CD8-positive, alpha-beta T cell (primary cell): ENCODE measurements at places on chromosomes 6 and 20. TPM values are rescaled to one million over a fixed set of nuclear protein-coding genes. Genes with fewer than 3 reads are reported as not detected.

DNA sequence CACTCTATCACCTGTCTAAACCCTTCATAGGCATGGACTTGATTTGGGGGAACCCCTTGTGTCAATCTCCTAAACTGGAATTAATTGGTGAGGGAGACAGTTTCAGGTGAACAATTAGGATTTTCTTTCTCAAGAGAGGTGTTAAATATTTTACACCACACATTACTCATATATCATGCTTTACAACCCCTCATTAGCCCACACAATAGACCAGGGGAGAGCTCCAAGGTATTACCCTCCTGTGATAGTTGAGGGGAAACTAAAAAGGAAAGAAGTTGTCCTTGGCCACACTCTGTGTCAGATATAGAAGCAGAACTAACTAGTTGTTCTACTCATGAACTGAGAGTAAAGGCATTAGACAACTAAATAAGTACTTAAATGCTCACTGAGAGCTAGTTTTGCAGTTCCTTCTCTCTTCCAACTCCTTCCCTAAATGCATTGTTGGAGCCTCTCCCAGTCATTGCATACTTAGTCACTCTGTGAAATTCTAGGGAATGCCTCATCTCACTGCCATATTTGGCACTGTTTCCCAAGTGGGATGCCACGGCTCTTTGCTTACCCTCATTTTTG lies 183.7 kb upstream of the CEP162 start:
- no peak for DNase-seq

DNA sequence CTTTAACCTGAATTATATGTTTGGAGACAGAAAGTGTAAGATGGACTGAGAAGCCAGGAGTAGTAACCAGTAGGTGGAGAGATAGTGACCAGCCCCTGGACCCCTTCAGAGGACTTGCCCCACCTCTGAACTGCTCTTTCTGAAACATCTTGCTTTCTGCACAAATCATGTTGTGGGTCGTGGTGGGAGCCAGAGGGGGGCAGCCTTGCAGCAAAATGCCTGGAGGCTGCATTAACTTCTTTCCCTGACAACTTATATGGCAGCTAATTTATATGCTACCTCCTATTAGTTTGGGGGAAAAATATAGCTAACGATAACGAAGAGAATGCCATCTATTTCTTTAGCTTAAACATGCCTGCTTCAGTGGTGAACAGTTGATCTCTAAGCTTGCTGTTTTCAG lies 859.8 kb downstream of the MAFB start:
- DNase-seq, result no peak

DNA sequence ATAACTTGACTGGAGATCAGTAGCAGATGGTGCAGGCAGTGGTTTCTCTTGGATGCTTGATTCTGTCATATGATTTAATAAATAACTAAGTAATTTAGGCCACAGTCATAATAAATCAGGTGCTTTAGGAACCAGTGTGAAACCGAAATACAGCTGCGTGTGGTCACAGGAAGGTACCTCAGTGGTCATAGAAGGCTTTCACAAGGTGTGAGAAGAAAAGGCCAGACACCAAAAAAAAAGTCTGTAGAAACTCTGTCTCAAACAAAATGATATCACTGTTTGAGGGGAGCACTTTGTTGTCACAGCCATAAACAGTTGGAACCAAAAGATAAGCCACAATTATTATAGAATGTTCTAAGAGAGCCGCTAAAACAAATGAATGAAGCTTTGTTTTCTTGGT lies 56.5 kb downstream of the ARMC2 start:
- no peak for DNase-seq

GRCh38 chr6:108781419-108782100 lies 66.7 kb upstream of the ARMC2 start:
- peak; percentile 15 for DNase-seq

GRCh38 chr20:48019496-48019895 lies 234.2 kb upstream of the SULF2 start:
- no peak for DNase-seq

- no peak for DNase-seq
Measured at GRCh38 chr6:88290411-88290810, 124.3 kb upstream of the CNR1 start.

The TCF21 gene
- not detected for total RNA-seq

GRCh38 chr20:7926767-7927166 lies 13.5 kb downstream of the HAO1 start:
- no peak for DNase-seq

DNA sequence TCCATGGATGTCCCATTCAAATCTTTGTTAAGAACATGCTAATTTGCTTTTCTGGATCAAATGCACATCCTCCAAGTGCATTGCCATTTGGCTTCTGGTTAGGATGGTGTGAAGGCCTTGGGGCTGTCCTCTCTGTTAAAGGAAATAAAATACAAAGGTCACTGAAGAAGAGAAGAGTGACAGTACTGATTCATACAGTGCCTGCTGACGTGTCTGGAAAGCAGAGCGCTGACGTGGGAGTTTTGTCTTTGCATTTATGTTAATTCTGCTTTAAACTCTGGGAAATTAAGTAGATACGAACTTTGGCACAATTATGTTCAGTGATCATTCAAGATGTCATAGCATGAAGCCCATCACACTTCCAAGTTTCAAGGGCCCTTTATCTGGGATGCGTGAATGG lies 33.2 kb downstream of the SYNDIG1 start:
- DNase-seq, result no peak

The HDAC2 gene
- 34.6 TPM for total RNA-seq

DNA sequence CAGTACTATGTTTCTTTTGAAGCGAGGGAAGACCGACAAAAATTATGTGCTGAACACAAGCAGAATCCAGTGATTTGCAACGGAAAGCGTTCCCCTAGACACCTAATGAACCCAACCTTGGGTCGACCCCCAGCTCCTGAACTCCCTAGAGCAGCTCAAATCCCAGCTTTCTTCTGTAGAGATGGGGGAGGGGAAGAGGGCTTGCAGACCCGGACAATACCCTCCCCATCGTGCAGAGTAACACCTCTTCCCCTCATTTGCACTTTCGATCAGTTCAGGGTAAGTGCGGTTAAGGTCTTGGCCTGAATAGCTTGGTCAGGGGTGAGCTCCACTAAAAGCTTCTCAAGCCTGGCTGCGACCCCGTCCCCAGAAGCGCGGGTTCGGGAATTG lies 404 bp downstream of the CEP162 start:
- no peak for DNase-seq

The RFX6 gene
- total RNA-seq, result not detected

The OSTM1 gene
- total RNA-seq, result 20.0 TPM

The ZNF165 gene
- 4.9 TPM for total RNA-seq

The CAGE1 gene
- 0.33 TPM for total RNA-seq

The CGA gene
- total RNA-seq, result not detected

DNA sequence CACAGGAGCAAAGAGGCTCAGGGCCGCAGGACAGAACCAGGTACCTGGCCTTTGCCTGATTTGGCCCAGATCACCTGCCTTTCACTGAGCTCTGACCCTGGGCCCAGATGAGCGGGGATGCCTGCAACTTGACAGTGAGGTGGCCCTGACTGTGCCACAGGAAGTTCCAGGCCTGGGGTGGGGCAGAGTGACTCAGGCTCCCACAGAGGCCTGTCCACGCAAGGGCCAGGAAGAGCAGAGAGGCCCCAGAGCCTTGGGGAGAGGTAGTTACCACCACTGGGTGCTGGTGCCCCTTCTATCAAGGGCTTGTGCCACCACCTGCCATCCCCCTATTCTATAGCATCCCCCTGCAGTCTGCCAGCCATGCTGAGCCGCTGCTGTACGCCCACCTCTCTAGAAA lies 4.1 kb upstream of the NOL4L start:
- no peak for DNase-seq

DNA sequence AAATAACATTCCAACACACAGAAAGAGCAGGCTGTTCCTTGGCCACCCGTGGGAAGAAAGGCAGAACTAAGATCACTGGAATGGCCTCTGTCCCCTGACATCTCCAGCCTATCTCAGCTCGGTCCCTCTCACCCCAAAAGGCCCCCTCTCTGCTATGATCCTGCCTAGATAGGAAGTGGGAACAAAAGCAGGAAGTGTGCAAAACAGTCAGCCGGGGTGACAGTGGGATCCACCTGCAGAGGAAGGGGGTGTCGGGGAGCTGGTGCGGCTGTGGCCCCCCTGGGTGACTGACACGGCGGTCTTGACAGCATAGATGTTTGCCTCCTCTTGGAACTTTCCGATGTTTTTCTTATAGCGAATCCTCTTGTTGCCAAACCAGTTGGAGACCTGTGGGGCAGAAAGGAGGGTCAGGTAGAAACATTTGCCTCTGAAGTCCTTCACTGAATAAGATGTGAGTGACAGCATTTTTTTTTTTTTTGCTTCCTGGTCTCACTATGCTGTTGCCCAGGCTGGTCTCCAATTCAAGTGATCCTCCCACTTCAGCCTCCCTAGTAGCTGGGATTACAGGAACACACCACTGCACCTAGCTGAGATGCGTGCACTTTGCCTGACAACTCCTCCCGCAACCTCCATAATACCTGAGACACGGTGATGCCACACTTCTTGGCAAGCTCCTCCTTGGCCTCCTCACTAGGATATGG lies 2.8 kb downstream of the PBX2 start:
- DNase-seq, result no peak

GRCh38 chr6:114471450-114471849 lies 128.6 kb upstream of the HS3ST5 start:
- DNase-seq, result no peak

DNA sequence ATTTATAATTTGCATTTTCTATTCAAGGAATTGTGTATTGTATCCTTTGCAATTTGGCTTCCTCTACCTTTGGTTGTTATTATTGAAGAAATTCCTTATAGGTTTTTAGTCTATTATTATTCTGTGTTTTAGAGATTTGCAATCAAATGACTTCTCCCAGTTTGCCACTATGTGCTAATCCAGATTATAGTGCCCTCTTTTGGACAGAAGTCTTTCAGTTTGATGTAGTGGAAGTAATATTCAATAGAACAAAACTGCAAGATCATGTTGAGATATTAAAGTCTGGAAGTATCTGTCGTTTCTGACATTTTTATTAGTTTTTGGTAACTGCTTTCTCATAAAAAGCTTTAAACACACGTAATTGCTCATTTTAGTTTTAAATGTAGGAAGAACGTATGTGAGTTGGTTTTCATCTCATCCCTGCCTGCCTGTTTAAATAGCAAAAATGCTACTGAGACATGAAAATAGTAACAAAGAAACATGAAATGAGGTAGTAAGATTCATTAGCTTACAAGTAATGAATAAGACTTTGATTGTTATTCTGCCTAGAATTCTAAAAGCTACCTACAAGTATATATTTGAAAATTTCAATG lies 72.8 kb downstream of the RTN4IP1 start:
- DNase-seq, result no peak

GRCh38 chr20:4014031-4014474 lies 1.3 kb downstream of the RNF24 start:
- DNase-seq, result peak; percentile 34

DNA sequence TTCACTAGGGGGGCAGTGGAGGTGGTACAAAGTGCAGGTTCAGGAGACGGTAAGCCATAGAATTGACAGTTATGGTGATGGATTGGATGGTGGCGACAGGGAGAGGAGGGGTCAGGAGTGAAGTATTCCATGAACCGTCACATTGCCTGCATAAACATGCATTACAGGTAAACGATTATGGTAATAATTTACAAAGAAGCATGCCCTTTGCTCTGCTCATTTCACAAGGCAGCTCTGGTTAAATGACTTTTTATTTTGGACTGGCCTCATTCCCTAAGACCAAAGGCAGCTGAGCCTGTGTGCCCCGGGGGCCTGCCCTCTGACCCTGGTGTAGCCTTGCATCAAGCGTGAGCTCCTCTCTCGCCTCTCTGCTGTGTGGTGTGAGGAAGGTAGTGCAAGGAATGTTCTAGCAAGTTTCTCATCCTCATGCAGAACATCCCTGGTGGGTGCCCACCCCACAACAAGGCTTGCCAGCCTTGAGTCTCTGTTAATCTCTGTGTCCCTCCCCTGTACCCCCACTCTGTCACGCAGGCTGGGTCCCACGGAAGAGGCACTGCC lies 59.0 kb downstream of the PPP1R14C start:
- no peak for DNase-seq

The SAPCD1 gene
- total RNA-seq, result 0.92 TPM

- DNase-seq, result no peak
Measured at GRCh38 chr6:30169658-30170614, 6.6 kb downstream of the TRIM15 start.

The NRSN1 gene
- not detected for total RNA-seq

GRCh38 chr6:18245642-18246041 lies 18.7 kb downstream of the DEK start:
- no peak for DNase-seq

The SLC17A1 gene
- total RNA-seq, result not detected

DNA sequence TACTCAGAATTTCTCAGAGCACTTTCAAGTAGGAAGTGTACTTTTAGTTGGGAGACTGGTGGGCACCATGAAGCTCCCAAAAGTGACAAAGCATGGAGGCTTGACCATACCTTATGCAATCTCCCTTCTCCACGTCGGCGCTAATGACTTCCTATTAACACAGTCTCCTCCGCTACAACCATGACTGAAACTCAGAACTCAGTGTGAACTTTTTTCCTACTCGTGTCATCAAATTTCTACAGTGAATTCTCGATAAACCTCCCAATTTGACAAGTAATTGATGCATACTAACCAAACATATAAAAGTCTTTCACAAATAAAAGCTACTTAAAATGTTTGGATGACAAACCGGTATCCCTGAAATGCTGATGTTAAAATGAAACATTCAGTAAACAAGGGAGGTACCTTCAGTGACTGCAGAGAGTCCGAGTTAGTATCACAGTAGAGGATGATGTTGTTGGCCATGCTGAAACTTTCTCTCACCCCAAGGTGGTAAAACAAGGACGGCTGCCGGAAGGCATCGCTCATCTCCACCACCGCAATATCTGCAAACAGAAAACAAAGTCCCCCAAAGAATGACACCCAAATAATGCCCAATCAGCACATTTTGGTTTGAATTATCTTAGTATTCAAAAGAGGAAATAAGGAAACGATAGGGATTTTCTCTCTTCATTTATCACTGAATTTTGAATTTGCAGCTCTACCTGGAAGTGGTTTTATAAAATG lies 72.1 kb downstream of the MAP3K5 start:
- DNase-seq, result no peak
